ENCODE measurements at places on chromosomes 12 and 14.

GRCh38 chr12:127292736-127293135 lies 974.2 kb upstream of the TMEM132C start:
- no peak for DNase-seq

DNA sequence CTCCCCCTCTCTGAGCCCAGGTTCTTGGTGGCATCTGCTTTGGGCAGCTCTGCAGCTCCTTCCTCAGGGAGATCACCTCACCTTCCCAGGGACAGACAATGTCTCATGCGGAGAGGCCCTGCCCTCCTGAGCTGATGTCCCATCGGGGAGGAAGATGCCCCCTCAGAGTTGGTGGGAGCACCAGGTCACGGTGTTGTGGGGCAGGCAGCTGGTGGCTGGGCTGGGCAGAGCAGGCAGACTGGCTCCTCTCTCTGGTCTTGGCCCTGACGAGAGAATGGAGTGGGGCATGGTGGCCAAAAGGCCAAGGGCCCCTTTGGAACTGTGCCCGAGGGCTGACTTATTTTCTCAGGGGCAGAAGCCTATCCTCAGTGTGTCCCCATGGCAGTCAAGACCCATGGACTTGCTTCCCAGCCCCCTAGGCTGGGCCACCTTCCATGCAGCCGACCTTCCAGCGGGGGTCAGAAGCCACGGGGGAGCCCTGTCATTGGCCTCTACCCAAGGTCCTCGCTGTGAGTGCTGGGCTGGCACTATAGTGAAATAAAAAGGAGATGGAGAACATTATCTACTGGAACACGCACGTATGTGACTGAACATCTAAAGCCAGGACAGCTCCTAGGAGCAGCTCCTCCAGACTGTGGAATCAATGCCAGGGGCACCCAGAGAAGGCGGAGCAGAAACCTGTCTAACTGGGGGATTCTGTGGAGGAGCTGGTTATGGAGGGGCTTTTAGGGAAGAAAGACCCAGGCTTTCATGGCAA lies 21.9 kb downstream of the PPP2R5C start:
- DNase-seq, result no peak

GRCh38 chr14:104826189-104826860 lies 25.4 kb downstream of the ZBTB42 start:
- peak; percentile 29 for DNase-seq

DNA sequence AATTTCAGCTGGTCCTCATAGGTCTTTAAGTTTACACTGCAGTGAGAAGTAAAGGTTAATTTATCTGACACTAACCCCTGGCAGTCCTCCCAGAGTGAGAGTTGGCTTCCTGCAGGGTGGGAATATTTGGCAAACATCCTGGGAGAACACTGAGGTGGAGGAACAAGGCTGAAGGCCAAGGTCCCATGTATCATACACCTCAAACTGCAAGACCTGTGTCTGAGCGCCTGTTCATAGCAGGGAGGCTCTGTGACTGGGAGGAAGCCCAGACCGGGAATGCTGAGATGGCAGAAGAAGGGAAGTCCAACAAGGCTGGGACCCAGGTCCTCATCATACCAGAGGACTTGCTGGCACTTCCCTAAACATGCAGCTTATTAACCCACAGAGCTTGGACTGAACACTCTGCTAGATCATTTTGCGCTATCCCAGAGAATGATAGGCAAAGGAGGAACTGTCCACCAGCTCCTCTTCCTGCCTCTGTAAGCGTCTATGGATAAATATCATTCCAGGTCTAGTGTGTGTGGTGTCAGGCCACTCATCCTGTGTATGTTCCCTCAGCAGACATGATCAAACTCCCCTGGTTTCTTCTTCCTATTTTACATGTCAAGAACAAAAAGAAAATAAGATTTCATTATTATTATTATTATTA lies 199.6 kb upstream of the CNOT2 start:
- no peak for DNase-seq

- DNase-seq, result no peak
These were observed 393.6 kb downstream of the DPF3 start for GRCh38 chr14:72500234-72500838.

DNA sequence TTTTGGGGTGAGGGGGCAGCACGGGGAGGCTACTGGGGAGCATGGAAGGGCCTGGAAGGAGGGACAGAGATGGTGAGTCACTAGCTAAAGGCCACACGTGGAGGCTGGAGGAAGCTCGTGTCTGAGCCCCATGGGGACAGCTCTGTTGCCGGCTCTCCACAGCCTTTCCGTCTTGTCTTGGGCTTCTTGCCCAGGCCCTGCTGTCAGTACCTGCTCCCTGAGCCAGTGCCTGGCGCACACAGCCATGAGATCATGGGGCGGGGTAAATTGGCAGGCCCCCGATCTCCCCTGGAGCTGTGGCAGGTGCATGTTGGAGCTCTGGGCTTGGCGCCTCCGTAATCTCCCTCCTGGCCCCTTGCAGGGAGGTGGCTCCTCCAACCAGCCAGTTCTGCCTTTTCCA lies 16.1 kb upstream of the KRT80 start:
- DNase-seq, result no peak

All from HS-5 (cell line).